ENCODE measurements at places on chromosomes 6 and 20.

DNA sequence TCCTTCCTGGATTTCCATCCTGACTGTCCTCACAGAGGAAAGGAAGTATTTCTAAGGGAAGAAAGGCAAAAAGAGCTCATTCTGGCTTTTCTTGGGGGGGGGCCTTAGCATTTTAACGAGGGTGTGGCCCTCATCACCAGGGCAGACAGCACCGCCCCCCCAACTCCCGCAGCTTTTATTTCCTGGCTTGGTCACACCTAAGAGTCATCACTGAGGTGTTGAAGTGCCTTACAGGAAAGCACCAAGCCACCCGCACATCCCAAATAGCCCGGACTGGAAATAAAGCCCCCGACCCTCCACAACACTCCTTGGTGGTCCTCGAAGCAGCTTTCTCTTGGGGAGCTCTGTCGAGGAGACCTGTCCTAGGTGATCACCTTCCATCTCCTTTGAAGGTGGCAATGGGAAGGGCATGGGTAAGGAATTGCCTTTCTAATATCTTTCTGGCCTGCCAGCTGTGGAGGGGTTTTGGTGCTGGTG is 1.3 kb downstream of the PTK7 start:
- no peak for DNase-seq

DNA sequence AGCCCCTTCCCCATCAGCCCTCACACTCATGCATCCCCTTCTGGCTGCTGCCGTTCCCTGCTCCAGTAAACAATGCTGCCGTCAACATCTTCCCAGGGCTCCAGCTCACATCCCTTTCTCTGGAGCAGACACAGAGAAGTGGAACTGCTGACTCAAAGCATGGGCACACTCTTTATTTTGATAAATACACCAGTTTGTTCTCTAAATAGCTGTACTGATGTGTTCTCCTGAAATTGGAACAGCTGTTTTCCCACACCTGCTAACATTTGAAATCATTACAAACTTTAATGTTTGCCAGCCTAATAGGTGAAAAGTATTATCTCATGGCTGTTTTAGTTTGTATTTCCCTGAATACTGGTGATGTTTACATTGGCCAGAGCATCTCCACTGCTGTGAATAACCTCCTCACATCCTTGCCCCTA is 102.1 kb upstream of the NXT1 start:
- no peak for DNase-seq

GRCh38 chr20:61146023-61146422 is 106.0 kb upstream of the CDH4 start:
- DNase-seq, result no peak

DNA sequence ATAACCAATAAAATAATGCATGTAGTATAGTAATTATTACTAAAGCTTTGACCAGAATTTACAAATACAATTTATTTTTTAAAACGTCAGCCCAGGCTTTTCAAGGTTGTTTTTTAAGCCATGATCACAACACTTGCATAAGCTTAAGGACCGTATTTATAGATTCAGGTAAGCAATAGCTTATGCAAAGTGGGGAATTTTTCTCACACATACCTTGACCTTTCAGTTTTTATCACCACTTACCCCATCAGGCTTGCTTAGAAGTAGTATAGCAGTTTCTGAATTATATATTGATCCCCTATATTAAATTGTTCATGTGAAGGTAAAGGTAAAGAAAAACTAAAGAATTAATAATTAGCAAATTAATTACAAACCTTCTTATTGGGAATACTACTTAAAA is 232.3 kb upstream of the FKBP1C start:
- DNase-seq, result no peak

DNA sequence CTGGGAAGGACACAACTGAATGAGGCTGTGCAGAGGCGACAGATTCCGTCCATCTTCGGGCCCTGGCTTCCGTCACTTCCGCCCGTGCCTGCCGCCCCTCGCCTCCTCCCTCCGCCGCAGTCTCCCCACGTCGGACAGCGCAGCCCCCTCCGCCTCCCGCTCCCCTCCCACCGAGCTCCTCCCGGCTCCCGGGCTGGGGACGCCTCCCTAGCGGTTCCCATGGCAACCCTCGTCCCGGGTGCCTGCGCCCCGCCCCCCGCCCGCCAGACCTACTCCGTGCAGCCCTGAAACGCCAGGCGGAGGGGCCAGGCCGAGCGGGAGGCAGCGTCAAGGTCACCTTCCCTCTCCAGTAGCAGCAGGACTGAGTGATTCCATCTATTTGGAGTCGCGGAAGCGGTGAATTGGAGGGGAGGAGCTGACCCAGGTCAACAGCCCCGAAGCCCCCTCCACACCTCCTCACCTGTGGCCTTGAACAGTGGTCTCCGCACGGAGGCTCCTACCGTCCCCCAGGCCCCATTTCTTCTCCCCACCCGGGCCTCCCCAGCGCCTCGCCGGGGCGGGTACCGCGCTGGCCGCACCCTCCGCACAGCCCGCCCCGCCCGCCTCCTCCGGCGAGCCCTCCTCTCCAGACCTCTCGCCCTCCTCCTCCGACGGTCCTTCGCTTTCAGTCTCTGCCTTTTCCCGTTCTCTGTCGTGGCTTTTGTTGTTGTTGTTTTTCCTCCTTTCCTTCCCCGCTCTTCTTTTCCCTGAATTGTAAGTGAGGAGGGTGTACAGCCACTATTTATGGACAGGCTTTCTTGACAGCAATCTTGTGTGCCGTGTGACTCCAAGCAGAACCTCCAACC is 951 bp downstream of the NRSN2 start:
- peak; percentile 64 for DNase-seq
